ENCODE measurements at places on chromosomes 2 and 18. TPM values are rescaled to one million over a fixed set of nuclear protein-coding genes. Genes with fewer than 3 reads are reported as not detected.

- no peak for DNase-seq
These were observed 21.0 kb downstream of the SNORC start for GRCh38 chr2:232890896-232891601.

DNA sequence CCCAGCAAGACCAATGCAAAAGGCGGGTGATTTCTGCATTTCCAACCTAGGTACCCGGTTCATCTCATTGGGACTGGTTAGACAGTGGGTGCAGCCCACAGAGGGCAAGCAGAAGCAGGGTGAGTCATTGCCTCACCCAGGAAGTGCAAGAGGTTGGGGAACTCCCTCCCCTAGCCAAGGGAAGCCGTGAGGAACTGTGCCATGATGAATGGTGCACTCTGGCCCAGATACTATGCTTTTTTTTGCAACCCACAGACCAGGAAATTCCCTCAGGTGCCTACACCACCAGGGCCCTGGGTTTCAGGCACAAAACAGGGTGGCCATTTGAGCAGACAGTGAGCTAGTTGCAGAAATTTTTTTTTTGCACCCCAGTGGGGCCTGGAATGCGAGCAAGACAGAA is 662.6 kb upstream of the ACVR2A start:
- DNase-seq: peak; percentile 39

- no peak for DNase-seq
These were observed 78.8 kb downstream of the ZNF804A start for GRCh38 chr2:184677171-184677570.

Gene CTLA4
- 30.7 TPM for total RNA-seq

DNA sequence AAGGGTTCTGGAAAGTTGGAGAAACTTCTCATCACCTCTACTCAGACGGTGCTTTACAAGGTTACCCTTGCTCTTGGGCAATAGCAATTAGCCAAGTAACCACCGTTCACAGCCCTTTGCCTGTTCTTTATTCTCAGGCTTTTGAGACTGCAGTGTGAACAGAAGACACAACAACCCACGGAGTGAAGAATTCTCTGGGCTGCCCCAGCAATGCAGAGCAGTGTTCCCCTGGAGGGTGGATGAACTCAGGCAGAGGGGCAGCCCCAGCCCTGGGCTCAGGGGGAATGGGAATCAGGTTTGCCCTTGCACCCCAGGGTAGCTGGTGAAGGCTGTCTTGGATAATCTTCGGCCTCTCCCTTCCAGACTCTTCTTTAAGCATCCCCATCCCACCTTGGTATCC is 69.1 kb downstream of the MCFD2 start:
- no peak for DNase-seq

GRCh38 chr18:70046207-70046606 is 98.5 kb upstream of the CD226 start:
- no peak for DNase-seq

Gene SIX2
- total RNA-seq: not detected

Gene WDR12
- 131 TPM for total RNA-seq

- peak; percentile 68 for DNase-seq
These were observed 1.6 kb downstream of the CRIM1 start for GRCh38 chr2:36356990-36357846.

GRCh38 chr2:183185534-183185933 is 61.3 kb downstream of the NUP35 start:
- DNase-seq: no peak

GRCh38 chr2:138035608-138036217 is 71.4 kb downstream of the HNMT start:
- DNase-seq: no peak

- no peak for DNase-seq
These were observed 280.4 kb downstream of the C1D start for GRCh38 chr2:67782443-67782842.

Gene CEP192
- 42.9 TPM for total RNA-seq

- no peak for DNase-seq
These were observed 67.3 kb downstream of the NDUFA10 start for GRCh38 chr2:239957681-239958472.

DNA sequence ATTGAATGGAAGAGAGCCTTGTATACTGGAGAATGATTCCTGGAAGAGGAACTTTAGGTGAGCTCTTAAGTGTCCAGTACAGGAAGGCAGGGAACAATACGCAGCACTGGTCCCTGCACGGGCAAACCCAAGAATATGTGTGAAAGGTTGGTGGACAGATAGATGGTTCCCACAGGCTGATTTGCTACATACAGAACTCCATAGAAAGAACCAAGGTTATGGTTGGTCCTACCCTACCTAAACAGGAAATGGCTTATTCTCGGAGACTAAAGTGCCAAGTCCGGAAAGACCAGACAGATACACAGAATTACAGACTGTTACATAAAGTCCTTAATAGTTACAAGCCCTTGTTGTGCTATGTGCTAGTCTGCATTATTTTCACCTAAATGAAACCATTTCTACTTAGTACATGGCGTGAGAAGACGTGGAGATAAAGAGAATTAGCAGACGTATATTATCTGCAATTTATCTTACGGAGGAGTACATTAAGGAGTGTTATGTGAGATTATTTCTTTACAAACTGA is 1.2 kb downstream of the REV1 start:
- no peak for DNase-seq

DNA sequence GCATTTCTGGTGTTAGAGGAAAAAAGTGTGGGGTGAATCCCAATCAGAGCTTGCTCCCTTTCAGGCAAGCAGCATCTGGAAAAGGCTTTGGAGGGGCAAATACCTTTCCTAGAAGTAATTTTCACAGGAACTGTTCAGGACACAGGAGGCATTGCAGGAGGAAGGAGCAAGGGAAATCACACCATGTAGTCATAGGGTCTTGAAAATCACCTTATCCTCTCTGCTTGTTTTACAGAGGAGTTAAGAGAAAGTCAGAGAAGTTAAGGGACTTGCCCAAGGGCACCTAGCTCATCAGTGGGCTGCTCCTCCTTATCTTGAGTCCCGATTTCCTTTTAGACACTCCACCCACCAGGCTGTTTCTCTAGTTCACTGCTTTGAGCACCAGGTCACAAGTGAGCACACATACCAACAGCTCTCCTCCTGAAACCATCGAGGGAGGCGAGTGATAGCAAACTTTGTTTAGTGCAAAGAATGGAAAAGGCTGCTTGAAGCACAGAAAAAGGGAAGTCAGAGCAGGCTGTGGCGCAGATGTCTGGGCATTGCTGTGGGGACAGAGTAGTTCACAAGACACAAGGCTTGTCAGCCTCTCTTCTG is 89.2 kb upstream of the CXCR4 start:
- peak; percentile 40 for DNase-seq

Gene HOXD1
- not detected for total RNA-seq

Gene PSMA8
- total RNA-seq: 1.8 TPM

- no peak for DNase-seq
These were observed 32.0 kb upstream of the PLB1 start for GRCh38 chr2:28463893-28464292.

GRCh38 chr2:36667931-36668330 is 28.6 kb upstream of the VIT start:
- DNase-seq: no peak
